CD8-positive, alpha-beta memory T cell (primary cell): ENCODE measurements at places on chromosomes 12 and 14.

GRCh38 chr14:84991021-84991420, 538.9 kb upstream of the FLRT2 start:
- DNase-seq: no peak
- H3K4me3 ChIP-seq: no peak overlapping the region
- H3K27ac ChIP-seq: no peak overlapping the region
- H3K36me3 ChIP-seq: no peaks in the 10 kb centered on the region
- H3K4me1 ChIP-seq: no peaks in the 10 kb centered on the region

DNA sequence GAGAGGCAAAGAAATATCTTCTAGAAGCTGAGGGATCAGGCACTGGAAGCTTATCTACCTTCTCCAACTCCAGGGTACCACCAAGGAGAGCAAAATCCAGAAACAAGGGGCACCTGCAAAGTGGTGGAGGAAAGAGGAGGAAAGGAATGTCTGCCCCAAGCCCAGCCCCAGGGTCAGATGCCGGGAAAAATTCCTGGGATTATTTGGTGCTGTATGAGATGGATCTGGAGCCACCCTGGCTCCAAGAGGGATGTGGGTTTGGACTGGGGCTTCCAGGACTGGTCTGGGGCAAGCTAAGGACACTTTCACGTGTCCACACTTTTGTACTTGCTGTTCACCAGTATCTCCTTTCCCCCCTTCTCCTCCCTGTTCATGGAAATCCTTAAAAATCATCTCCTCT, 69.8 kb downstream of the DPF3 start:
- DNase-seq: no peak
- no peaks in the 10 kb centered on the region for H3K27me3 ChIP-seq
- H3K36me3 ChIP-seq: no peaks in the 10 kb centered on the region
- H3K27ac ChIP-seq: no peak overlapping the region

DNA sequence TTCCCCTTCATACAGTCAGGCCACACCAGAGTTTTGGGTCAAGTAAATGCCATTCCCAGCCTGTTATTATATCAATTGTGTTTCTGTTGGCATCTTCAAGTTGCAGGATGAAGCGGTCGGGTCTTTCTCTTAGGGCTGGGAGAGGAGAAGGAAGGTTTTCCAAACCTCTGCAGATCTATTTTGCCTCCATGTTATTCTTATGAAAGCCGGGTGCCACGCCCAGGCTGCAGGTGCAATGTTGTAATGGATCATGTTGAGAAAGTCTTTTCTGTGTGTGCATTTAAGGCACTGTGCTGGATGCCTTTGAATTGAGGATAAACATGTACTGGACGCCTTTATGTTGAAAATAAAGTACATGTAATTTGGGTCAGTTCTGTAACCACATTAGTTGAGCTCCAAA, 164.4 kb upstream of the HIF1A start:
- no peak for DNase-seq
- peaks cover 18% of the 10 kb centered on the region for H3K4me1 ChIP-seq
- no peak overlapping the region for H3K4me3 ChIP-seq

DNA sequence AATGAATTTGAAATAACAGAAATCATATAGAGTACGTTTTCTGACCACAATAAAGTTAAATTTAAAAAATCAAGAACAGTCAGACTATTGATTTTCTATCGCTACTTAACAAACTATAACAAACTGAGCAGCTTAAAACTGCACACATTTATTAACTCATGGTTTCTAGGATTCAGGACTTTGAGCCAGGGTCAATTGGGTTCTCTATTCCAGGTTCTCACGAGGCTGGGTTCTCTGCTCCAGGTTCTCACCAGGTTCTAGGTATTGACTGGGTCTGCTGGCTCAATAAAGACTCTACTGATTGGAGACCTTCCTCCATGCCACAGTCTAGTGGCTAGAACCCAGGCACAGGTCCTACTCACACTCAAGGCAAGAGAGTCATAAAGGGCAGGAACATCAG, 22.8 kb downstream of the ABCC9 start:
- no peaks in the 10 kb centered on the region for H3K36me3 ChIP-seq
- no peaks in the 10 kb centered on the region for H3K27me3 ChIP-seq
- H3K27ac ChIP-seq: no peak overlapping the region
- DNase-seq: no peak
- H3K4me1 ChIP-seq: no peaks in the 10 kb centered on the region
- H3K4me3 ChIP-seq: no peak overlapping the region

DNA sequence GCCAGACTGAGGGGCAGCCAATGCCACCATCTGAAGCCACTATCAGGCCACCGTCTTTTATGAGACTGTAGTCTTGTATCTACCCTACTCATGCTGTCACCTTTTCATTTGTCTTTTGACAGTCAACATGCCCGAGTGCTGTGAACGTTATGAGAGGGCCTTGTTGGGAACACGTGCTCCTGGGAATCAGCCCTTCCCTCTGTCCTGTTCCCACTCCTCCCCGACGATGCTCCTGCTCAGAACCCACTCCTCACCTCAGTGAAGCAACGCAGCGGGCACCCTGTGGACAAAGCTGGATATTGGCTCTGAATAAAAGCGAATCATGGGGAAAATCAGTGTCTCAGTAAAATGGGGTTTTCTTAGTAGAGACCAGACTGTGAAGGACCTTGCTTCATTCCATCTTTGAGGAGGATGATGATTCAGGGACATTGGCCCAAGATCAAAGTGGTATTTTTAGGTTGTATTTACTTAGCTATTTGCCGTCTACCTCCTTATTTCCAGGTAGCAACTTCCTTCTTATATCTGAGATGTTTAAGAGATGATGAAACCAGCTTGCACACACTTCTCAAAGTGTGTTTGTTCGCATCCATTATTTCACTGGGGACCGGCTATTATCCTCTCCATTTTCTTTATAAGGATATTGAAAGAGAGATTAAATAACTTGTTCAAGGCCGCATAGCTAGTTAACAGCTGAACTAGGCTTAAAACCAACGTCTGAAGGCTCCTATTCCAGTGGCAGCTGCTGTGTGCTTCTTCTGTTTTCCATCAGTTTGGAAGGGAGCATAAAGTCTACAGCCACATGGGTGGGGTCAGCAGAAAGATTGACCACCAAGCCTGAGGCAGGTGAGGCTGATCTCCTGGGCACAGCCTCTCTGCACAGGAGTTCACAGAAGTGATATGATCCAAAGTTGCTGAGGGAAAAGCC, 43.9 kb upstream of the CTDSP2 start:
- no peaks in the 10 kb centered on the region for H3K27me3 ChIP-seq
- no peak for DNase-seq
- no peaks in the 10 kb centered on the region for H3K36me3 ChIP-seq
- no peak overlapping the region for H3K4me3 ChIP-seq
- H3K4me1 ChIP-seq: peaks cover 28% of the 10 kb centered on the region
- H3K27ac ChIP-seq: no peak overlapping the region

- peak; percentile 15 for DNase-seq
- H3K27ac ChIP-seq: no peak overlapping the region
- H3K4me3 ChIP-seq: no peak overlapping the region
- no peaks in the 10 kb centered on the region for H3K36me3 ChIP-seq
Measured at GRCh38 chr12:32312049-32312670, 87.2 kb upstream of the FGD4 start.

GRCh38 chr14:92552066-92552465, 38.5 kb downstream of the RIN3 start:
- H3K36me3 ChIP-seq: no peaks in the 10 kb centered on the region
- H3K27ac ChIP-seq: no peak overlapping the region
- no peak overlapping the region for H3K4me3 ChIP-seq
- no peak for DNase-seq
- H3K27me3 ChIP-seq: no peaks in the 10 kb centered on the region

GRCh38 chr14:105761842-105762241, 235.5 kb downstream of the TMEM121 start:
- H3K36me3 ChIP-seq: no peaks in the 10 kb centered on the region
- no peaks in the 10 kb centered on the region for H3K27me3 ChIP-seq
- DNase-seq: no peak
- no peak overlapping the region for H3K4me3 ChIP-seq
- H3K27ac ChIP-seq: no peak overlapping the region

GRCh38 chr12:116620492-116621191, 61.5 kb downstream of the MAP1LC3B2 start:
- no peaks in the 10 kb centered on the region for H3K4me1 ChIP-seq
- no peaks in the 10 kb centered on the region for H3K27me3 ChIP-seq
- no peak overlapping the region for H3K4me3 ChIP-seq
- H3K27ac ChIP-seq: no peak overlapping the region
- no peak for DNase-seq
